ENCODE measurements at places on chromosomes 5 and 9.

DNA sequence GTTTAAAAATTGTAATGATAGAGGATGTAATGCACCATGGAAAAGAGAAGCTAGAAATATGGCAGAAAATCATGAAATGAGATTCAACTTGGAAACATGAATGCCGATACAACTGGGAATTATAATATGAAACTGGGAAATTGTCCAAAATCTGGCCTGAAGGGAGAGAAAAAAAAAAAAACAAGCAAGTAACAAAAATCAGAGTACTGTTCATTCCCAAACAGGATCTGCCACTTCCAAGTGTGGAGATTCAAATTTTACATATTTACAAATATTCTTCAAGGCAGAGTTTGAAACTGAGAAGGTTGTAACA, 56.6 kb upstream of the MOCS2 start:
- peaks cover 26% of the 10 kb centered on the region for H3K27me3 ChIP-seq
- H3K36me3 ChIP-seq = no peaks in the 10 kb centered on the region
- DNase-seq = no peak
- no peak overlapping the region for H3K4me3 ChIP-seq

DNA sequence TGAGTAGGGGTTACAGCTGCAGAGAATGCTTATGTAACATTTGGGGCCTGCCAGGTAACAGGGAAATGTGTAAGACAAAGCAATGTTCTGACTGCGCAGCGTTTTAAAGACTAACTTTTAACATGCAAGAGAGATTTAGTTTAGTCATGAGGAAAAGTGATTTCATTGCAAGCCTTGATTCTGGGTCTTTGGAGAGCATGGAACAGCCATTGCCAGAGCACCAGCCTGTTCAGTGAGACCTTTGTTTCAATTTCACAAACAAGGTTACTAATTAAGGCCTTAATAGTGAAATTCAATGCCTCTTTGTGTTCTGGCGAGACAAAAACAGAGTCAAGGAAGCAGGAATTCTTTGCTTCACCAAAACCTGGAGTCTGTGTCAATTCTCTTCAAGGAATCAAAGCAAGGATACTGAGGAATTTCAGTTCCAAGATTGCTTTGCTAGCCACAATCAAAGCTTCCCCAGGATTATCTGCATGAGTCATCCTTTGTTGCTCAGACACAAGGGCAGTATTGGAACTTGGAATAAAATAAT, 14.4 kb downstream of the CKMT2 start:
- no peak for DNase-seq
- no peaks in the 10 kb centered on the region for H3K27me3 ChIP-seq
- no peak overlapping the region for H3K27ac ChIP-seq
- H3K4me3 ChIP-seq = no peak overlapping the region
- H3K4me1 ChIP-seq = no peaks in the 10 kb centered on the region

DNA sequence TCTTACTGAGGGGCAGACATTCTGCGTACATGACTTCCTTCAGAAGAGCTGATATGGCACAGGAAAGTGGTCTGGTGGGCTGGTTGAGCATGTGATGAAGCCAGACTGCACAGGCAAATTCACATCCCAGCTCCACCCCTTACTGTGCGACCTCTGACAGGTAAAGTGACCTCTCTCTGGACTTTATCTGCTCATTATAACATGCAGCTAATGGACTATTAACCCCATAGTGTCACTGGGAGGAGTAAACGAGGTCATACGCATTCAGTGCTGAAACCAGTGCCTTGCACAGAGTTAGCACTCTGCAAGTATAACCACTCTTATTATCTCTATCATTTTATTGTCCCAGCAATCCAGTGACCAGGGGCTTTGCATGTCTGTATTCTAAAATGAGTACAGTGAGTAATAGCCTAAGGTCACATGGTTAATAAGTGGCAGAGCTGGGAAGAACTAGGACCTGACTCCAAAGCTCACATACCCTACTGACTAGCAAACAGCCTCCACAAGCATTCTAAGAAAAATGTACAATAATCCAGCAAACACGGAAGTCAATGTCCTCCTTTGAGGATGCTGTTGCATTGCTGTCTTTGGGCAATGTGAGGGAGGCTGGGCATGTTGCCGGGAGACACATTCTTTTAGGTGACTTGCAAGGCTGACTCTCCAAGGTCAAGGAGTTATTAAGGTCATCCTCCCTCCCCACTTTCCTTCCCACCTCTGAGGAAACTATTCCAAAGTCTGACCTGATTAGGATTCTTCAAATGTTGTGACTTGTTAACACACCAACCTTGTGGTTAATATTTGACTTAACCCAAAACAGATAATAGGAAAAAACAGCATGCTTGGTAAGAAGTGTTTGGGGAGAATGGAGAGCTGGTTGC, 19.0 kb downstream of the GLRX start:
- no peak overlapping the region for H3K27ac ChIP-seq
- DNase-seq = no peak
- no peak overlapping the region for H3K4me3 ChIP-seq
- H3K36me3 ChIP-seq = no peaks in the 10 kb centered on the region

DNA sequence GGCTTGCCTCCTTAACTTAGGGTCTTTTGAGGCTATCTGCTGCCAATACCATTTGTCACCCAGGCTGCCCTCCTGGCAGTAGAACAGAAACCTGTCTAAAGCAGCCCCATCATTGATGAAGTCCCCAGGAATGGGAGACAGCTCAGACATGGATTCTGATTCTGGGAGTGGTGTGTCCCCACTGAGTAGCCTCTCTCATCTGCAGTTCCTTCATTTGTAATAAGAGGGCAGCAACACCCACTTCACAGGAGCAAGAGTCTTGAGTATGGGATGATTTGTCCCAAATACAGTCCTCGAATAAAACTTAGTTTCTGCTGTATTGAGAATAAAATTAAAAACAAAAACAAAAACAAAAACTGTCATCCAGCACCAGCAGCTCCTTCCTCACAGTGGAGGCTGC, 167.6 kb downstream of the ASTN2 start:
- H3K36me3 ChIP-seq = no peaks in the 10 kb centered on the region
- H3K4me3 ChIP-seq = no peak overlapping the region
- H3K4me1 ChIP-seq = peaks cover 2% of the 10 kb centered on the region
- no peaks in the 10 kb centered on the region for H3K27me3 ChIP-seq
- no peak overlapping the region for H3K27ac ChIP-seq
- DNase-seq = no peak

- peak overlapping the region; percentile 82 for H3K4me3 ChIP-seq
- H3K27me3 ChIP-seq = peaks cover 20% of the 10 kb centered on the region
- DNase-seq = no peak
- H3K27ac ChIP-seq = no peak overlapping the region
- H3K4me1 ChIP-seq = peaks cover 29% of the 10 kb centered on the region
Observed at GRCh38 chr5:61333954-61334867, 2.2 kb downstream of the ZSWIM6 start.

DNA sequence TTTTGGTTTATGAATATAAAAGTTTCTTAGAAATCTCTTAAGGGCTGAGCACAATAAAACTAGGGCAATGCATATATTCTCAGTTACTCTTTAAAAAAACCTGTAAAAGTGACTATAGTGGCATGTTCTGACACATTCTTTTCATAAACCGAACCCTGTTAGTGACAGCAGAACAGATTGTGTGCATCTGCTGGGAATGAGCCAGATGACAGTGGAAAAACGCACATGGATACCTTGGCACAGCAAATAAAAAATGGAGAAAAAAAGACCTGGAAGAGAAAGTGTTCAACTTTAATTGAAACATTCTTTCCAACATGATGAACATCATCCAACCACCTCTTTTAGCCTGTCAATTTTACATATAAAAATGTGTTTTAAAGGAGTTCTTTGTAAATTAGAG, 12.7 kb downstream of the MEF2C start:
- no peaks in the 10 kb centered on the region for H3K36me3 ChIP-seq
- H3K4me3 ChIP-seq = no peak overlapping the region
- no peak for DNase-seq
- H3K27me3 ChIP-seq = peaks cover 20% of the 10 kb centered on the region

GRCh38 chr5:23139338-23140171, 286.4 kb upstream of the CDH12 start:
- no peak for DNase-seq
- no peaks in the 10 kb centered on the region for H3K36me3 ChIP-seq
- no peak overlapping the region for H3K4me3 ChIP-seq
- H3K4me1 ChIP-seq = no peaks in the 10 kb centered on the region
- no peak overlapping the region for H3K27ac ChIP-seq

DNA sequence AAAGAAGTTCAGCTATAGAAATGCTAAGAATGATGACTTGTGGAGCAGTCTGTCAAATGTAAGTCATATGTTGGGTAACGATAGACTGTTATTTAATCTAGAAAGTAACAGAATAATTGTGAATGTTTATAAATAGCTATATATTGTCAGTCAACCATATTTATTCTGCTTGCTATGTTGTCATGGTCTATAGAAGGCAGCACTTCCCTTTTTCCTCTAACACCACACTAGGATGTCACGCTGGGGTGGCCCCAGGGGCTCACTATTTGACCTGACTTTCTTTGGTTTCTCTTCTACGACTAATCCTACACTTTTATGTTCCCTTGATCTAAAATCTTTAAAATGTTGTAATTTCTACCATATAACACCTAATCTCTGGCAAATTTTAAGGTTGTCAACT, 20.5 kb downstream of the ERAP2 start:
- no peaks in the 10 kb centered on the region for H3K27me3 ChIP-seq
- peaks cover 82% of the 10 kb centered on the region for H3K36me3 ChIP-seq
- H3K27ac ChIP-seq = peak overlapping the region; percentile 96
- H3K4me3 ChIP-seq = peak overlapping the region; percentile 82
- DNase-seq = no peak

DNA sequence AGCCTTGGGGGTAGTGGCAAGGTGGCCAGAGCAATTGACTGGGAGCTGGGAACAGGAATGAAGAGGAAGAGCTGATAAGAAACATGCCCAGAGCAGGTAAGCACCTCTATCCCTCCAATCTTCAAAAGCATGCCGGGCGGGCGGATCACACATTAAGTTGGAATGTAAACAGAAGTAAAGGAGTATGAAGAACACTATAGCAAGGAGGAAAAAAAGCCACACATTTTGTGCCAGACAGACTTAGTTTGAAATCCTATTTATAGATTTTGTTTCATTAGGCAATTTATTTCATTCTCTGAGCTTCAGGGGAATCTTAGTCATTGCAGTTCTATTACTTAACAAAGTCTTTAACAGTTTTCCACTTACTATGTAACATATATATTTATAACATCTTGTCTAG, 173.9 kb upstream of the TNC start:
- H3K27ac ChIP-seq = no peak overlapping the region
- no peaks in the 10 kb centered on the region for H3K4me1 ChIP-seq
- no peak overlapping the region for H3K4me3 ChIP-seq
- H3K27me3 ChIP-seq = no peaks in the 10 kb centered on the region

- no peak overlapping the region for H3K27ac ChIP-seq
- DNase-seq = no peak
- H3K4me3 ChIP-seq = no peak overlapping the region
- H3K36me3 ChIP-seq = peaks cover 5% of the 10 kb centered on the region
Observed at GRCh38 chr9:97293207-97293721, 14.2 kb upstream of the CCDC180 start.

- H3K4me3 ChIP-seq = no peak overlapping the region
- no peaks in the 10 kb centered on the region for H3K4me1 ChIP-seq
- no peaks in the 10 kb centered on the region for H3K36me3 ChIP-seq
- H3K27ac ChIP-seq = no peak overlapping the region
- no peak for DNase-seq
Observed at GRCh38 chr5:174945853-174946252, 221.5 kb downstream of the MSX2 start.
